ENCODE measurements at places on chromosomes 4 and X. TPM values are rescaled to one million over a fixed set of nuclear protein-coding genes. Genes with fewer than 3 reads are reported as not detected.

The CT45A1 gene
- not detected for total RNA-seq

The ETNPPL gene
- not detected for total RNA-seq

The GPC3 gene
- total RNA-seq: 0.39 TPM

The OPHN1 gene
- 0.12 TPM for total RNA-seq

The ADGRL3 gene
- not detected for total RNA-seq

The XAGE1A gene
- not detected for total RNA-seq

The FATE1 gene
- total RNA-seq: not detected

The MGARP gene
- not detected for total RNA-seq

The TCEAL2 gene
- total RNA-seq: not detected

The LRRC66 gene
- total RNA-seq: 0.72 TPM

Data from activated T-cell treated with anti-CD3 and anti-CD28 coated beads, Interleukin-2, amount 50 U/mL, for 72 hours (primary cell).